ENCODE measurements at places on chromosomes 4 and X.

DNA sequence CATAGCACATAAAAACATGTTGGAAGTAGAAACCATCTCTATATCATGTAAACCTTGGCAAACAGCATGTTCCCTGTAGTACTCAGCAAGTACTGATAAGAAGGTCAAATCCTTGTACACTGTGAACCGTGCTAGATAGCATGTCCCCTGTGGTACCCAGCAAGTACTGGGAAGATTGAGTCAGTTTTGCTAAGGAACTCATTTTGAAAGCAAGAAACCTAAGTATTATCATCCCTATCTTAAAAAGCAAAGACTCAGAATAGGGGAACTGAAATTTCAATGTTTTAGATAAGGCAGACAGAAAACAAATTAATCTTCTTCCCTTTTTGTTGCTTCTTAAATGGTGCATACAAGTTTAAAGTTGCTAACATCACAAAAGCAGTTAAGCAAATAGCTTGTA, 180.2 kb downstream of the RBM46 start:
- no peak for DNase-seq

GRCh38 chr4:17544205-17544604, 29.2 kb downstream of the CLRN2 start:
- DNase-seq = no peak

DNA sequence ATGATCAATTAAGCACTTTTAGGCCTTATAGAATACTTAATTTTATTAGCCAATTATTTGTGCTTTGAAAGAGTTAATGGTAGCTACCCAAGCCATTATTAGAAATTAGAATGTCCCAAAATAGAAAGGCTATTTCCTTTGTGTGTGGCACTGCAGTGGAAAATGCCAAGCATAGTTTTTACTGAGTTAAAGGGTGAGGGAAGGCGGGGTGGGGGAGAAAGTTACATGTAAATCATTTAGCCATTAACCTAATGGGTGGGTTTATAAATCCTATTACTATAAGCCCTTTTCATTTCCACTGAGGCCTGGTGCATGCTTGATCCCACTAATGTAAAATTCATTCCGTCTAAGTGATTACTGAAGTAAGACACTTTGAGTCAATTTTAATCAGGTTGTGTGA, 105.8 kb downstream of the POLA1 start:
- DNase-seq = no peak

- DNase-seq = no peak
Measured at GRCh38 chr4:73725985-73726384, 14.4 kb upstream of the CXCL8 start.

GRCh38 chrX:19912-20571, 261.1 kb upstream of the PLCXD1 start:
- no peak for DNase-seq

DNA sequence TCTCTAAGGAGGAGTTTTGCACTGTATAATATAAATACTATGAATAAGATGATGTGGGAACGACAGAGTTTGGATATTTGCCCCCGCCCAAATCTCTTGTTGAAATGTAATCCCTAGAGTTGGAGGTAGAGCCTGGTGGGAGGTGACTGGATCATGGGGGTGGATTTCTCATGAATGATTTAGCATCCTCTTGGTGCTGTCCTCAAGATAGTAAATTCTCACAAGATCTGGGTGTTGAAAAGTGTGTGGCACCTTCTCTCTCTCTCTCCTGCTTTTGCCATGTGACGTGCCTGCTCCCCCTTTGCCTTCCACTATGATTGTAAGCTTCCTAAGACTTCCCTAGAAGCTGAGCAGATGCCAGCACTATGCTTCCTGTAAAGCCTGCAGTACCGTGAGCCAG, 241.6 kb upstream of the ETNPPL start:
- DNase-seq = no peak

DNA sequence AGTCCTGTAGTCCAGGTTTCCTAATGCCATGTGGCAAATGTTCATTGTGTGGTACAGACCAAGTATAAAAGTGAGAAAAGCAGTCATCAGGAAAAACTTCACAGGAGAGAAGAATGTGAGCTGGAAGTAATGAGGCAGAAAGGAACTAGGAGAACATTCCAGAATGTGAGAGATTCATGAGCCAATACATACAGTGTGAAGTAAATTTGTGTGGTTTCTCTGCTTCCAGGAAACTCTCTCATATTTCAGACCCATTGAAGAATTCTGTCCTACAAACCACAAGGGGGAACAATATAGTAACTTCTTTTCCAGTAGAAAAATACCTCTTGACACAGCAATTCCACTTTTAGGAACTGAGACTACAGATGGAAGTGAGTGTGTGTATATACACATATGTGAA, 136.5 kb downstream of the RNF150 start:
- DNase-seq = no peak

GRCh38 chr4:57093845-57094831, 16.0 kb downstream of the IGFBP7 start:
- no peak for DNase-seq

GRCh38 chr4:134276476-134276875, 74.9 kb upstream of the PABPC4L start:
- DNase-seq = no peak

GRCh38 chr4:5463936-5464650, 244.3 kb downstream of the EVC2 start:
- no peak for DNase-seq

GRCh38 chrX:153320555-153321184, 897 bp downstream of the PNMA6F start:
- DNase-seq = no peak

DNA sequence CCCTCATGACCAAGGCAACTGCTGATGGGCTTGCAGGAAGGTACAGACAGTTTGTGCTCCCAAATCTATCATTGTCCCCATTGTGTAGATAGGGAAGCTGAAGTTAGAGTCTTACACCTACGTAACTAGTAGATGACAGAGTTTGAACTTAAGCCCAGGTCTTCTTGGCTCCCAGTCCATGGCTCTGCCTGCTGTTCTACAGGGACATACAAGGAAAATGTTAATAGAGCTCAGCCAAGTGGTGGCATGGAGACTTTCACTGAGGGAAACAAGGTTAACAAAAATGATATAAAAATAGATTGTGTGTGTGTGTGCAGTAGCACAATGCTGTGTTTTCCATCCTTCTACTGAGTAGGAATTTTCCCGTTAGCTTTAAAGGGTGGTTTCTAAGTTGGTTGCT, 936.5 kb downstream of the RPA4 start:
- DNase-seq = no peak

DNA sequence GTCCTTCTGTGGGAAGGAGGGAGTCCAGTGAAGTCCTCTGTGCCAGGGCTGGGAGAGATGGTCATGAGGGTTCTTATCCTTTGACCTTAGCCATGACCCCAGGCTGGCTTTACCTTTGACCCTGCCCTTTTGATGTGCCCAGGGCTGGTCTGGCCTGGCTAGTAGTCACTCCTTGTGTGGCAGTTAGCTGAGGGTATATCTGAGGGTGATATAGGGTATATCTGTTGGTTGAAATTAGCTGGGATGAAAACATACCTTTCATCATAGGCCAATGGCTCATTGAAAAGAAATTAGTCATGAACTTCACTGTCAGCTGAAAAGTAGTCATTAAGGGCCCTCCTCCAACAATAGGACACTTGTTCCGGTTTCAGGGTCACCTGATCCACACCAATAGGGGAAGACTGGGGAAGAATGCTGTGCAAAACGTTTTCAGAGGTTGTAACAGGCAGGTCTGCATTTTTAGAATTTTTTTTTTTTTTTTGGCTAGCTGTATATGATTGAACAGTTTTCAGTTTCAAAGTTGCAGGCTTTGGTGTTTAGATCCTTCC, 74.6 kb upstream of the STOX2 start:
- DNase-seq = no peak

GRCh38 chrX:128464116-128464515, 411.9 kb upstream of the ACTRT1 start:
- DNase-seq = no peak

DNA sequence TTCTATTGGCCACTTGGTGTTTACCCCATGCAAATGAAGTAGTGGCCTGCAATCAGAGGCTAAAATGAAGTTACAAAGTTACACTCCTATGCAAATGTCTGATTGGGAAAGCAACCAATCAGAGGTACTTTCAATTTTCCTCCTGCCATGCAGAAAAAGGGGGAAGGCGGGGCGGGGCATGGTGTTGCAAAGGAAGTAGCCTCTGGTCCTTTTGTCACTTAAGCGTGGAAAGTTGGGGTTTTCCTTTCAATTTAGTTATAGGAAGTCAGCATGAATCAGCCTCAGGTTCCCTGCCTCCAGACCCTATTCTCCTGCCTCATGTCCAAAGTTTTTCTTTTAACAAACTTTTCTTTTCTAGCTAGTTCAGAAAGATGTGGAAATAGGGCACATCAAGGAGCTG, 69.3 kb downstream of the GPC4 start:
- no peak for DNase-seq

GRCh38 chr4:145019346-145019745, 78.7 kb downstream of the ANAPC10 start:
- no peak for DNase-seq

- DNase-seq = no peak
Measured at GRCh38 chrX:23888887-23889501, 18.7 kb downstream of the APOO start.

DNA sequence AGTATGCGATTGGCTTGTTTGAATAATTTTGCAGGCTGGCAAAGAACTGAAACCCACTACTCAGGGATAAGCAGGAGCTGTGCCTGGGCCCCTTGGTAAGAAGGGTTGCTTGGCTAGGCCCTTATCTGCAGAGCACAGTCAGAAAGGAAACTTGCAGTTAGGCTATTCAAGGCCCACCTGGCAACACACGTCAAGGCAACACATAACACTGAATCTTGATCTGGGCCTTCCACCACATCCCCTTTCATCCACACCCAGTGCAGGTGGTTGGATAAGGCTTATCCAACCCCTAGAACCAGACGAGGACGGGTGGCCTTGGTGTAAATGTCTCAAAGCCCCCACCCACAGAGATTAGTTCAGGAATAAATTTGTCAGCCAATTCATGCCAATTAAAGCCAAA, 72.8 kb upstream of the NEIL3 start:
- DNase-seq = no peak

DNA sequence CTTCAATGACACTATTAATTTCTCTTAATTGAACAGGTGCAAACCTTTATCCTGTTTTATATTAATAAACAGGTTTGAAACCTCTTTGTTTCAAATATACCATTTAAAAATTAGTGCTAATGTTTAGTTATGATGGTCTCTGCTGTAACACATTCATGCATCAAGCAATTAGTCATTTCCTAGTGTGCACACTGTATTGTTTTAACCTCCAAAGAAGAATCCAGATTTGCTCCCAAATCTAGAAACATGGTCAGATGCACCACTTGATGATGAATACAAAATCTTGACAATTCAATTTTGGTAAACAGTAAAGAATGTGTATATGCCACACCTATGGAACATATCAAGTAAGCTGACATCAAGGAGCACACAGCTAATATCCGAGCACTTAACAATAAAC, 157.1 kb downstream of the TRIML1 start:
- no peak for DNase-seq

GRCh38 chr4:155615081-155615887, 51.4 kb upstream of the GUCY1A1 start:
- no peak for DNase-seq

GRCh38 chr4:143399113-143399949, 62.7 kb downstream of the GAB1 start:
- no peak for DNase-seq

DNA sequence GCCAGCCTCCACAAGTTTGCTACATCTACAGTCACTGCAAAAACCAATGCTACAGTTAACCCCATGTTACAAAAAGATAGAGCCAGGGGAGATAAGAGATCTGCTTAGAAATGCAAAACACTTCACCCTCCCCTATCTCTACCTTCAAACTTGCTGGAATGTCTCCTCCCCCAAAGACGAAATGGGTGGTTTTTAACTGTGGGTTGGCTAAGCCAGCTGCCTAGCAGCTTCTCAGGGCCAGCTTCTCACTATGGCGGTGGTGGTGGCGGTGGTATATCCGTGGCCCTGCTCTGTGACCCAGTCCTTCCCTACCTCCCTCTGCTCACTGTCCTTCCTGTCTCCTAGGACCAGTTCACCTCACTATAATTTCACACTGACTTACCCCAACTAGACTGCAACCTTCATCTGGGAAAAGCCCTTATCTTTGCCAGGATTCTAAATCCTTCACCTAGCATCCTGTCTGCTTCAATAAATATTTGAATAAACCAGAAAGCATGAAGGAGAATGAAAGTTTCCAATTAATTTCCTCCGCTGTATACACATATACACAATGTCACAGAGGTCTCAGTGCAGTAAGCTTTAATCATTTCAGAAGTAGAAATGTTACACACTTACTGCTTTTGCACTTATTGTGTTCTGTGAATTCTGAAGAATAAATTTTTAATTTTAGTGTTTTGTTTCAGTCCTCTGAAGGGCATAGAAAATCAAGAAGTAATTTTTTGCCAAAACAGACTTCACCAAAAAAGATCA, 46.3 kb downstream of the SH3KBP1 start:
- DNase-seq = peak; percentile 42

GRCh38 chr4:84968925-84969324, 2.4 kb upstream of the WDFY3 start:
- no peak for DNase-seq

DNA sequence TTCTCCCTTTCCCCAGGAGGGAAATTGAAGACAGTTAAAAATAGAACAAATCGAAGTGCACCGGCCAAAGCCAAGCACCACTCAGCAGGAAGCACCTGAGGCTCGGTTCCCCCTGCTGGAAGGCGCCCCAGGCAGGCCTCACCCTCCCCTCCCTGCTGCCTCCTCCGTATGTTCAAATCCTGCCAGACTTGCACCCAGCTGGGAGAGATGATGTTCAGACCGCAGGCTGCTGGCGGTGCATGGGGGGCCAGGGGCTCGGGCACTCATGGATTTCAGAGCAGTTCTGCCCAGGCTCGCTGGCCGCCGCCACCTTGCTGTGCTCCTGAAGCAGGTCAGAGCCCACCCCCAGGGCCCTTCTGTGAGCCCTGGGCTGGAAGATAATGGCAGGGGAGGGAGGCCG, 91.4 kb downstream of the DCTD start:
- DNase-seq = no peak
